ENCODE measurements at places on chromosomes 5 and 9.

DNA sequence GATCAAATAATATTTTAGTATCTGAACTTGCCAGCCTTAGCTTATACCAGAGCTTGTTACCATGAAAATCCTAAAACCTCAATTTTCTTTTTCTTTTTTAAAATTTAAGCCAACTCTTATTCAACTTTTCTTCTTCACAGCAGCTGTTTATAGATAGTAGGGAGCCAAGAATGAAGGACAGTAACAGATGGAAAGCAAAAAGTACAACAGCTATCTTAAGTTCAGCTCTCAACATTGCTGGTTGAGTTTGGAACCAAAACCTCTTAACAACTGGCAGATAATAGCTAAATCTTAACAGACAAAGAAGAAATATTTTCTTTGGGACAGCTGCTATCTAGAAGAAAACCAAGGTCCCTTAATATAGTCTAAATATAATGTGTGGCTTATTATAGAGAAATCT lies 74.7 kb downstream of the PJA2 start:
- no peak for DNase-seq

- DNase-seq, result no peak
Observed at GRCh38 chr5:88281322-88281721, 12.7 kb upstream of the TMEM161B start.

GRCh38 chr9:79387101-79387835 lies 184.5 kb upstream of the TLE4 start:
- DNase-seq, result no peak

DNA sequence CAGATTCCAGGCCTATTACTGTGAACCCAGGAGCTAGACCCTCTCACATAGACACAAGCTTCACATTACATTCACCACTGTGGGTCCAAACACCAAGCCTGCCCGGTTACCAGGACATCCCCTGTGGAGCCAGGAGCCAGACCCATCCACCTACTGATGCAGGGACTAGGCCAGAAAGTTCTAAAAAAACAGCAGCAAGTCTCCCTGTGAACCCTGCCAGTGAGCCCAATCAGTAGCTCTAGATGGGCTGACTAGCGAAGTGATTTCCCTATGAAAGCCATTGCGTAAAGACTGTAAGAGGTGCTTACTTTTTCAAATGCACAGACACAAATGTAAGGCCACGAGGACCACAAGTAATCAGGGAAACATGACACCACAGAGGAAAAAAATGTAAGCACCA lies 352.3 kb downstream of the TMEM161B start:
- DNase-seq, result no peak

- DNase-seq, result no peak
Observed at GRCh38 chr5:56543441-56544388, 271.6 kb upstream of the MAP3K1 start.

GRCh38 chr5:65820373-65820772 lies 98.4 kb downstream of the NLN start:
- no peak for DNase-seq

DNA sequence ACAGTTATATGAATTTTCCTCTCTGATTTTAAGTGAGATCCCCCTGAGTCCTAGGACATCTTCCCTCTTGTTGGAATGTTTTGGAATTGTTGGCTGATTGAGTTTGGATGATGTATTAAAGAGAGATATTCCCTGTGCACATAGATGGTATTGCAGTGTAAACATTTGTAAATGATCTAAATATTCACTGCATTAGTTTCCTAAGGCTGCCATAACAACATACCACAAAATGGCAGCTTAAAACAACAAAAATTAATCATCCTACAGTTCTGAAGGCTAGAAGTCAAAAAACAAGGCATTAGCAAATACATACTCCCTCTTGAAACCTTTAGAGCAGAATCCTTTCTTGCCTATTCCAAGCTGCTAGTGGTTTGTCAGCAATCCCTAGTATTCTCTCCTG lies 38.0 kb upstream of the MROH2B start:
- no peak for DNase-seq

GRCh38 chr9:91029650-91030361 lies 228.2 kb downstream of the SYK start:
- no peak for DNase-seq

- DNase-seq, result no peak
Observed at GRCh38 chr5:170448221-170448620, 55.6 kb upstream of the KCNIP1 start.

DNA sequence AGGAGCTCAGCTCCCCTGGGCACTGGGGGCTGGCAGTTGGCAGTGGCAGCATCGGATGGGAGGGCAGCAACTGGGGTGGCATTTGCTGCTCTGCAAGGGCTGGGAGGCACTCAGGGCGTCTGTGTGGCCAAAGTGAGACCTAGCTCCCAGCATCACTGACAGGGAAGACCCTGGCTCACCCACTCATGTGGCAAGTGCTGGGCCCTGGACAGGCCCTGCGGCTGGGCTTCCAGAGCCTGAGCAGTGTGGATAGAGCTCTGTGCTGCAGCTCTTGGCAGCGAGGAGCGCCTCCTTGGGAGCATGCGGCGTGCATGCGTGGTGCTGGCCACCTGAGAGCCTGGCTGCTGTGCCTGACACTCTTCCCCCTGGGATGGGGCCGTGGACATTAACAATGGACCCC lies 10.2 kb downstream of the CEP72 start:
- DNase-seq, result no peak

DNA sequence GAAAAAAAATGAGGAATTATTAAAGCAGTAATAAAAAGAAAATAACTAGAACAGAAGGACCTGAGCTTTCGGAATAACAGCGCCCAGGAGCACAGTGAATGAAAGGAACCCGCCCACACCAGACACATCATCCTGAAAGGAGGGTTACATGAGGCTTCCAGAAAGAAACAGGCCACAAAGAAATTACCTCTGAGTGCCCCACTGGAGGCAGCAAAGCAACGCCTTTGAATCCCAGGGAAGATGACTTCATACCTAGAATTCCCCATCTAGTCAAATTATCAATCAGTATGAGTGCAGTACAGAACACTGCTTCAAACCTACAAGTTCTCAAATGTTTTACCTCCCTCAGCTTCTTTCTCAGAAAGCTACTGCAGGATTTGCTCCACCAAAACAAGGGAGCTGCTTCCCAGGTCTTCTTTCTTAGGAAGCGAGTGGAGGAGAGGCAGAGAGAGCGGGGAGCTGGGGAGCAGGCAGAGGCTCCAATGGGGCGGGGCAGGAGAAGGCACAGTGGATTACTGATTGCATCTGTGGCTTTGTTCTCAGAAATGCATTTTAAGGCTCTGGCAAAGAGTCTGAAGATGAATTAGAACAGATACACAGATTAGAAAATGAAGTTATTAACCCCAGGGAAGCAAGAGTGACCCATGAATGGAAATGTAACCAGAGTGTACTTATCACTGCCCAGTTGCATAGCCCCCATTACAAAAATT lies 87.1 kb downstream of the SEMA4D start:
- DNase-seq, result no peak

DNA sequence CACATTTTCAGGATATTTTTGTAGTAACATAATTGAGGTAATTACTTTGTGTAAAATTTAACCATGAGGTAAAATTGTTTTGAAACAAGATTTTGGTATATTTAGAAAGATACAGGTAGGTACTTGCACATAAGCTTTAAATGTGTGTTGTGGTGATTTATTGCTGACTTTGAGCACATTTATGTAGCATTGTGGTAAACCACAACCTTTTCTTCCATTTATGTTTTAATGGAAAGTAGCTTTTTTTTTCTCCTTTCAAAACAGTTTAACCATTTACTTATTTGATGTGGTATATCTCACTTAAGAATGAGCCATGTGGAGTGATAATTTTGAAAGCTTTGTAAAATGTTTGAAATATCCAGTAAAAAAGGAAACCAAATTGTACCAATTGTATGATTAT lies 35.6 kb downstream of the FCHO2 start:
- DNase-seq, result no peak

DNA sequence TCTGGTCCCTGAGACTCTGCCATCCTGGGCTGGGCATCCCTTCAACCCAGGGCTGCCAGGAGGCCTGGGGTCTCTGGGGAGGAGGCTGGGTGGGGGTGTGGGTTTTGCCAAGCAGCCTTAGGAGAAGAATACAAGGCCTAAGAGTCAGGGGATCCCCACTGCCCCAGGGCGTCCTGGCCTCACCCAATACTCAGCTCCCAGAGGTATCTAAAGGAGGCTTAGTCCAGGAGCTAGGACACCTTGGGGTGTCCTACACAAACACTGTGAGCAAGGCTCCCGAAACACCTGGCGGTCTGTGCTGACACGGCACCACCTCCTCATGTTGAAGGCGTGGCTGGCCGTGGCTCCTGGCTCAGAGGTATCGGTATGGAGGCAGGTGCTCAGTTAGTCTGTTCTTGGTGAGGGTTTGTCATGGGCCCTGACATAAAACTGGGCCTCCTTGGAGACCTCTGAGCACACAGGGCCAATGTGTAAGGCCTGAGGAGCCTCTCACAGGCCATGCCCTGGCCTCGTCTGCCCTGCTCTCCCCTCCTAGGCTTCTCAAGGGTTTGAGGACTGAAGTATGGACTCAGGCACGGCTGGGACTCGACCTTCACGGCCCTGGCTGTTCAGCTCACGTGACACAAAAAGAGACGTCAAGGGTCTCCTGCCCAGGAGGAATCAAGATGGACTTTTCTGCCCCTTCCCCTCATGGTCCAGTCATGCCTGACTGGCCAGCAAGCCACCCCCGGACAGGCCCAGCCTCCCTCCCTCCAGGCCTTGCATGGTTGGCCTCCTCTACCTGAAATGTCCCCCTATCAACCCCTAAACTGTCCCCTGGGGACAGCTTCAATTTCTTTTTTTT lies 277.3 kb downstream of the FSTL4 start:
- DNase-seq, result no peak

DNA sequence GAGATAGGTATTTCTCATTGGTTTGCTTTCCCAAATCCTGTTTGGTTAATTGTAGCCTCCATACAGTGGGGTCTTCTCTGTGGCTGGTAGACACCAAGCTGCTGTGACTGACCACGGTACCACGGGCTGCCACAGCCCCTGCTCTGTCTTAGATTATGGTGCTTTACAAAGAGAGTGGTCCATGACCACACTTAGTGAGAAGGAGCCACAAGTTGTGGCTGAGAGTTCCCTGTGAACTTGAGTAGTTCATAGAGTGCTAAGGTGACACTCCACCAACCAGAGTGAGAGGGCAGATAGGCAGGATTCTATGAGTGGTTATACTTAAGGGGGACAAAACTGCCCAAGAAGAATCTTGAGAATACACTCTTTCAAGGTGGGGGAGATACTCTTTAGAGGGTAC lies 25.8 kb upstream of the ZBTB34 start:
- no peak for DNase-seq

- no peak for DNase-seq
Observed at GRCh38 chr5:176812269-176813259, 2.2 kb downstream of the UNC5A start.

GRCh38 chr9:70105147-70105546 lies 61.5 kb downstream of the MAMDC2 start:
- no peak for DNase-seq

GRCh38 chr5:34790069-34790468 lies 48.9 kb upstream of the TTC23L start:
- DNase-seq, result no peak

GRCh38 chr9:86655147-86655546 lies 292.2 kb downstream of the GAS1 start:
- DNase-seq, result no peak

DNA sequence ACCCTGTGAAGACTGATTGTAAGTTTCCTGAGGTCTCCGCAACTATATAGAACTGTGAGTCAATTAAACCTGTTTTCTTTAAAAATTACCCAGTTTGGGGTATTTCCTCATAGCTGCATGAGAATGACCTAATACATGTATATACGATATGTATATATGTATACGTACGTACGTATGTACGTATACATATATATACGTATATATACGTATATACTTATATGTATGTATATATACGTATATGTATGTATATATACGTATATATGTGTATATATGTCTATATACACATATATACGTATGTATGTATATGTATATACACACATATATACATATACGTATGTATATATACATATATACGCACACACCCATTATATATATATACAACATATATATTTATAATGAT lies 1153.0 kb upstream of the CDH18 start:
- DNase-seq, result no peak

- no peak for DNase-seq
Observed at GRCh38 chr9:78707481-78707991, 410.6 kb downstream of the PSAT1 start.

DNA sequence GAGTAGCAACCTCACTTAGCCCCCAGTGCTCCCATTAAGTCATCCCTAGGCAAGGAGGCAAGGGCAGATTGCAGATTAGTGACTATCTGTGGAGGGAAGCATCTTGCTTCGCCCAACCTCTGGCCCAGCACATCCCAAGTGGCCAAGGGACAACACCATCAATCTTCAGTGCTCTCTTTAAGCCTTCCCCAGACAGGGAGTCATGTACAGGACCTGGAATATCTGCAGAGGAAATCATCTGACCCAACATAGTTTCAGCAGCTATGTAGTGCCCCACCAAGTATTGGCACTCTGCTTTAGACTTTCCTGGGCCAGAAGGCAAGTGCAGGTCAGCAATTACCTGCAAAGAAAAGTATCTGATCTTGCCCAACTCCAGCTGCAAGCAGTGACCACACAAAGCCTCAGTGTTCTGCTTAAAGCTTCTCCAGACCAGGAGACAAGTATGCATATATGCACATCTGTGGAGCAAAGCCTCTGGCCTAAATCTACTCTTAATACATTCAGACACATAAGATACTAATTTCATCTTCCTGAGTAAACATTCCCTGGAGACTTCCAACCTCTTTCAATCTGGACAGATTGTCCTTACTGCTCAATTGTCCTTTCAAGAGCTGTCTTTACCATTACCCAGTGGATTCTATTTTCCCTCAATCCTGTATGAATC lies 224.8 kb upstream of the VLDLR start:
- no peak for DNase-seq

DNA sequence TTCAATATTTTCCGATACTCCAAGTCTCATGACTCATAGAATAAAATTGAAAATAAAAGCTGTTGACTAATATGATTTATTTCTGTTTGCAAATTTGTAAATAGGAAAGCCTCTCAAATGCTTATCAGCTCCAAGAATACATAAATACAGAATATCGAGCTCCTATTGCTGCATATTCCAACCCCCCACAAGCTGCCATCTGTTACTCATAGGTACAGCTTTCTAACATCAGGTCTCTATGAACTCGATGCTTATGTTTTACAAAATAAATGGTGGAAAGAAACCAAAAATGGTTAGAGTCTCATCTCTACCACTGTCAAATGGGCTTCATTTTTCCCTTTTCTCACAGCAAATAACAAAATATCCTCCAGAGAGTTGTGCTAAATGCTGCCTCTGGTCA lies 631.6 kb upstream of the CDH18 start:
- DNase-seq, result no peak

GRCh38 chr9:118262191-118262590 lies 558.0 kb downstream of the TLR4 start:
- DNase-seq, result no peak

DNA sequence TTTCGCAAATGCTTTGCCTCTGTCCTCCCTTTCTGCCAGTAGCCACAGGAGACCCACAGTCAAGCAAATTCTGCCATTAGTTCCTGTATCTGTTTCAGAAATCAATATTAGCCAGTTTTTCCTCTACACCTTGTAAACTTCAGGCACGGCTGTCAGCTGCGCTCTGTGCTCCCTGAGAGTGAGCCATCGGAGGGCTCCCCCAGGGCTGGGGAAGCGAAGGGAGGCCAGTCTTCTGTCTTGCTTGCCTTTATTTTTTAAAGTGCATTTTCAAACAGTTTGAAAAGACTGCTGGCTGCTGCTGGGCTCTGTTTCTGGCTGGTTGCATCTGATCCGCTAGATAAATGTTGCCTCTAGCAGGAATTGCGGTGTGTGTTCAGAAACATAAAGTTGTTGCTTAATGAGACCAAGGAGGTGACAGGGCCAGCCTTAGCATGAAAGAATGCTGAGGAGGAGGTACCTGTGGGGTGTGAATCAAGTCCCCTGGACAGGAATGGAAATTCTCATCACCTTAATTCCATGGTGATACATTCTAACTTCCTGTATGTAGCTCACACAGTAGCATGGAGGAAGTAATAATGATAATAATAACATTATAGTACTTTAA lies 421.7 kb upstream of the KIF2A start:
- no peak for DNase-seq
